Caco-2 (cell line): ENCODE measurements at places on chromosomes 16 and 17.
A peak's percentile ranks its signal among the peaks of the same experiment; 100 is the strongest.

DNA sequence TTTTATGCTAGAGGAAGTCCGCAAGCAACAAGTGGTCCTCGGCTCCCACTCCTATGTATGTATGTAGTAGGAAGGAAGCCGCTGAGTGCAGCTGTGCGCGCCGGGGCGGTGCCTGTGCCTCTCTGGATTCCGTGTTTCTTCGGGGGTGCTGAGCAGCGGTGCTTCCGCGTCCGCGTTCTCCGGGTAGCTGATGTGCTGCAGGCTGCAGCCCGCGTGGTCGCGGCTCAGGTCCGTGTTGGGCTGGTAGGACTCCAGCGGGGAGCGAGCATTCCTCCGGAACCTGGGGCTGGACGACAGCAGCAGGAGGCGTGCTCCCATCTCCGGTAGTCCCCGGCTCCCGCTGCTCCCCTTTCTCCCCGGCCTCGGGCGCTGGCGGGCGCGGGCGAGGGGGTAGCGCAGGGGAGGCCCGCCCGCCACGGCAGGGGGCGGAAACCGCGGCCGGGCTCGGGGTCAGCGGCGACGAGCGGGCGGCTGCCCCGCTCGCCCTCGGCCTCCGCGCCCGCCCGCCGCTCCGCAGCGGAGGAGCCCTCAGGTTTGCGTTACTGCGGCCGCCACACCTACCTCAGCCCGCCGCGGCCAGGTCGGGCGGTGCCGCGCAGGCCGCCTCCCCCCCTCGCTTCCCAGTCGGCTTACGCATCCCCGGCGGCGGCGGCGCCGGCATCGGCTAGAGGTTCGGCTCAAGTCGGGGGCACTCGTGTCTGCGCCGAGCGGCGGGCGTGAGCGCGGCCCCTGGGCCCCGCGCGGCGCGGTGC lies 487 bp downstream of the C17orf67 start:
- DNase-seq, result peak; percentile 65

DNA sequence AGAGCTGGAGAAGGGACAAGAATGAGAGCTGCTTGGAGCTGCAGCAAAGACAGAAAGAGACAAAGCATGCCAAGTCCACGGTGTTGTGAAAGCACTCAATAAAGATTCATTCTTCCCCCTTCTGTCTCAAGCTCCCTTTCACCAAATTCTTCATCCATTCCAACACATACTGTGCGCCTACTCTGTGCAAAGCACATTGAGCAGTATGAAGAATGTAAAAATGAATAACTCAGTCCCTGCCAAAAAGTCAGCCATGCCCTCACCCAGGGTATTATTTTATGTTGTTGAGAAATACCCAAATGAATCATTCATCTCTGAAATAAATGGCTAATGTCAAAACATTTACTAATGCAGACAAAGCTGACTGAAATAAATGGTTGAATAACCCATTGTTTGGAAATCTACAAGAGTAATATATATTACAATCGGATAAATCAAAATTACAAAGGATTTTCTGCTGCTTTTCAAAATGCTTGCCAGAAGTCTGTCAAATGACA lies 282.9 kb upstream of the IRX5 start:
- no peak for DNase-seq

DNA sequence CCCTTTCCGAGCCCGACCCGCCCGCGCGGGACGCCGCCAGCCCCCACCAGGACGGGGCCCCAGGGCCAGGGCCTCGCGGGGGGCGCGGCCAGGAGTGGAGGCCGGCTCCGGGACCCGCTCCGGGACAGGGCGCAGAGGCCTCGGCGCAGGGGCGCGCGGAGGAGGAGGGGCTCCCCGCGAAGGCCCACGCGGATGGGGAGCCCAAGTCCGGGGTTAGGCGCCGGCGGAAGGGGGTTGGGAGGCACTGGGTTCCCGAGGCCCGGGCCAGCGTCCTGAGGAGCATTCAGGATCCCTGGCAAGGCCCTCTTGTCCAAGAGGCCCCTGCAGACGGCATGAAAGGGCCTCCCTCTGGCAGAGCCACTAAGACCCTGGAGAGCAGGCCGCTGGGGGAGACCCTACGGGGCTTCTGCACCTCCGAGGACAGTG lies 57.8 kb upstream of the CIBAR2 start:
- peak; percentile 35 for DNase-seq

DNA sequence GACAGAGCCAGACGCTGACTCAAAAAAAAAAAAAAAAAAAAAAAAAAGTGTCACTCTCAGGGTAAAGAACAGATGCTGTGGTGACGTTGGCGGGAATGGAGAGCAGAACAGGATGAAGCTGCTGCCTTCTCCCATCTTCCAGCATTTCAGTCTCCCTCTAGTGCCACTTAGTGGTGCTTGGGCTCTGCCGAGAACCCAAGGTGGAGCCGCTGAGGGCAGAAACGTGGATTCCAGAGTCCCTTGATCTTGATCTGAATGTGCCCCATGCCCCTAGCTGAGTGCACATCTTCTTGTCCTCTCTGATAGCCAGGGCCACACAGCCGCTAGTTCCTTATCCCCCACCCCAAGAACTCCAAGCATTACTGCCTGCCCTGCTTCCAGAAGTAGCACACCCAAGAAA lies 43.2 kb upstream of the FA2H start:
- DNase-seq, result no peak

- no peak for DNase-seq
Observed at GRCh38 chr16:12565423-12565822, 238.3 kb downstream of the CPPED1 start.

DNA sequence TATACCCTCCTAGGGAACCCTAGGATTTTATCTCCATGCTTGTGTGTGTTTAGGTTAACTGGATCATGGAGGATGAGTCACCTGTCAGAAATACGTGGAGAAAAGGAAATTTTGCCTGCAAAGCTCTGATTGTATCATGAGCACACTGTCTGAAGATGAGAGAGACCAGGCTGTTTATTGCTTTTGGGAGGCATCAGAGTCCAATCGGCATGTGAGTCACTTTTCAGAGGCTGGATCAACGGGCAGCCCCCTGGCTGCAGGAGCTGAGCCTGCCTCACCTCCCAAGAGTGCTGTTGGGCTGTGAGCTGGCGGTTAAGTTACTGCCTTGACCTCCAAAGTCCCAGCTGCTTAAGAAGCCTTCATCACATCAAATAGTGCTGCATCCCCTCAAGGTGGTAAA lies 41.5 kb upstream of the MED9 start:
- DNase-seq, result peak; percentile 75

DNA sequence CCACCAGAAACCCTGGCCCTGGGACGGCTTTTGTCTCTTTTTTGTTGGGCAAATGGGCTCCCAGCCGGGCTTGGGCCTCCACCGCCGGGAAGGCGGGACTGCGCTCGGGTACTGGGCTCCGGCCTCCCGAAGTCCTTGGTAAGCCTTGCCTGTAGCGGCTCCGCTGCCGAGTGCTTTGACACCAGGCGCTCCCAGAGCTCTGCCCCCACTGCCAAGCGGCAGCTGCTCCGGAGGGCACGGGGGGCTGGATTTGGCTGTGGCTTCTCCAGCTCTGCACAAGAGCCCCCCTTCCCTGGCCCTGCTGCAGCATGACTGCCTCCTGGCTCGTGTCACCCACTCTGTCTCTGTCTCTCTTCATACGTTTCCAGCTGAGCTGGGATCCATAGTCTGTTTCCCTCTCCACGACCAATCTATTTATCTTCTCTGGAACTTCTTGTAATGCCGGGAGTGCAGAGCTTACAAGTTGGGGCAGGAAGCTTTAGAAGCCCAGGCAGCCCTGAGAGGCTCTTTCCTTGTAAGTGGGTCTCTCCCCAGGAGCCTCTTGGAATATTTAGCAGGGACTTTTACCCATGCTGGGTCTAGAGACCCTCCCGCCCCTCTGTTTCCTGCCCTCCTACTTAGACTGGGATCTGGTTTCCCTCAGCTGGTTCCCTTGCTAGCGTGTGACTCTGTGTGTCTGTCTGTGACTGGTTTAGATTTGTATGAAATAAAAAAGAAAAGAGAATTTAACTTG lies 246.9 kb upstream of the GSE1 start:
- DNase-seq, result no peak
